ENCODE measurements at places on chromosomes 11 and 22.

GRCh38 chr22:32546496-32546895 lies 71.9 kb downstream of the FBXO7 start:
- no peak for DNase-seq

DNA sequence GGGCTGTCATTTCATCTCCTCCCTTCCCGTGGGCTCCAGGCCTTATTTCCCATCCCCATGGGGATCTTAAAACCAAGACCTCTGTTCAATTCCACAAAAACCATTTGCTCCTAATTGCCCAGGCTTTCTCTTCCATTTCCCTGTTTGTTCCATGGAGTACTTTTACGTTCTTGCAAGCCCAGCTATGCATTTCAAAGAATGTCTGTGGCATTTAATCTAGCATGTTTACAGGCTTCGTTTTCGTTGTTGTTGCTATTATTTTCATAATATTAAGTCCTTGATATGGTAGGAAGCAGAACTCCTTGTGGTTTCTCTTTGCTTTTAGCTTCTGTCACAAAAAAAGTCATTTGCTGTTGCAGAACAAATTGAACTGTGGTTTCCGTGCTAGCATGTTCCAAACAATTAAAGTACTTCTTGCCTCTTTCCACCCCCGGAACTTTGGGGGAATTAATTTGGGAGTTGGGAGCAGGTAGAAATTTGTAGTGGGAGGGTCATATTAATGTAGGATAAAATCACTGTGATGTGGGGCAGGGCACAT lies 68.1 kb upstream of the SLC22A12 start:
- no peak for DNase-seq

GRCh38 chr11:74954199-74954598 lies 5.1 kb downstream of the SPCS2 start:
- DNase-seq: no peak

GRCh38 chr11:32434356-32435151 lies 785 bp downstream of the WT1 start:
- DNase-seq: peak; percentile 21

DNA sequence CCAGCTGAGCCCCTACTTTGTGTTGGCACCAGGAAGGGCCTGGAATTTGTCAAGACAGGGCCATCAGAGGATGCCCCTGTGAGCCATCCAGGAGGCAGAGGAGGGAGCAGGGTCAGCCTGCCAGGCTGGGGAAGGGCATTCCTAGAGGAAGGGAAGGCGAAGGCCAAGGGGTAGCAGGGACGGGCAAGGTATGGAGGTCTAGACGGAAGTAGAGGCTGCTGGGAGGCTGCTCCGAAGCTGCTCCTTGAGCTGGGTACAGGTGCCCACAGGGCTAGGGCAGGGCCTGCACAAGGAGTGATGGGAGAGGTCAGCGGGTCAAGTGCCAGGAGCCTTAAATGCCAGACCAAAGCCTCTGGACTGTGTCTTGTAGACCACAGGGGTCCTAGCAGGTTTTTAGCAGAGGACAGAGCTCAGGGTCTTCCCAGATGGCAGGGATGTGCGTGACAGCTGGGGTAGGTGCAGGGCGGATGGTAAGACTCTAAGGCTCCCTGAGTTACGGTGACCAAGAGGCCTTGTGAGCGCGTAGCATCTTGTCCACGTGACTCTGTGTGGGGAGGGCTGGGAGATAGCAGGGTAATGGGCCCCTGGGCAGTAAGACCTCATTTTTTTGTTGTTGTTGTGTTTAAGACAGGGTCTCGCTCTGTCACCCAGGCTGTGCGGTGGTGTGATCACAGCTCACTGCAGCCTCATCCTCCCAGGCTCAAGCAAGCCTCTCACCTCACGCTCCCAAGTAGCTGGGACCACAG lies 31.7 kb upstream of the CSNK1E start:
- DNase-seq: no peak

- DNase-seq: no peak
Measured at GRCh38 chr11:40095446-40095845, 1364.0 kb downstream of the LRRC4C start.

DNA sequence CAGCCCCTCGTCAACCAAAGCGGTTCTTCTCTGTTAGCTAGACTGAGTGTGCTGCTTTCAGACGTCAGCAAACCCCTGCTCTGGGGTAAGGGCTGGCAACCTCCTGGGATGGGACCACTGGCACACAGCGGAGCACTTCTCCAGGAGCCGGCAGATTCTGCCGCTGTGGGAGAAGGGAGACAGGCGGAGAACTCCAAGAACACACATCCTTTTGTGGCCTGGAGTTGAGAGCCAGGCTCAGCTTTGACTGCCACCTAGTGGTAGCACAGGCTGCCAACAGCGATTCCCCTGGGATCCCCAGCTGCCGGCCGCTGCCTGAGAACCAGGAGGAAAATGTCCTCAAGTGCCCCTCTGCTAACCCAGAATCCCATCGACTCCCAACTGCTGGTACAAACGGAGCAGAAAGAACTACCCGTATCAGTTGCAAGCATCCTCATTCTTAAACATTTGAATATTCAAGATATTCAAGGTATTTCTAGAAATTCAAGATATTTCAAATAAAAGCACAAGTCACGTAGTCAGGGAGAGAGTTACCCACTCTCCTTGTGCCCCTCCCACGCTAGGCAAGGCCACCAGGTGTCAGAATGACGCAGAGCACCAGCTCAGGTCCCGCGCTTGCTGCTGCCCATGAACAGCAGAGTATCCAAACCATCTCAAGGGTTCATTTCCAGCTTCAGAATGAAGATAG lies 4.9 kb downstream of the LTO1 start:
- DNase-seq: peak; percentile 91

DNA sequence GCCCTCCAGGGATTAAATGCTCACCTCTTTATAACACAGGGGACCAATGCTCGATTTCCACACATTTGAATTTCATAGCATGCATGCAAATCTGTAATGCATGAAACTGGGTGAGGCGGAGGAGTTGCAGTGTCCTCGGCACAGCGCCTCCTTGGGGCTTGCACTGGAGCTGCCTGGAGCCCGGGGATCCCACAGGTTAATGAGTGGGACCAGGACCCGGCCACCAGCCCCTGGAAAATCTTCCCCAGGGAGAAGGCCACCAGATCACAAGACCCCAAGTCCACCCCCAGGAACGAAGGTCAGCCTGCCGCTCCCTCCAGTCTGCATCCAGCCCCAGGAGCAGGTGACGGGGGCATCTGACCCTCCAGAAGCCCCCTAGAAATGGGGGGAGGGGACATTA lies 119.1 kb downstream of the MN1 start:
- no peak for DNase-seq

- DNase-seq: no peak
Measured at GRCh38 chr22:19703869-19704268, 10.4 kb upstream of the SEPTIN5 start.

GRCh38 chr11:73990730-73991129 lies 8.1 kb upstream of the UCP2 start:
- DNase-seq: no peak

- DNase-seq: peak; percentile 86
Measured at GRCh38 chr11:13183094-13183825, 94.3 kb upstream of the BMAL1 start.

DNA sequence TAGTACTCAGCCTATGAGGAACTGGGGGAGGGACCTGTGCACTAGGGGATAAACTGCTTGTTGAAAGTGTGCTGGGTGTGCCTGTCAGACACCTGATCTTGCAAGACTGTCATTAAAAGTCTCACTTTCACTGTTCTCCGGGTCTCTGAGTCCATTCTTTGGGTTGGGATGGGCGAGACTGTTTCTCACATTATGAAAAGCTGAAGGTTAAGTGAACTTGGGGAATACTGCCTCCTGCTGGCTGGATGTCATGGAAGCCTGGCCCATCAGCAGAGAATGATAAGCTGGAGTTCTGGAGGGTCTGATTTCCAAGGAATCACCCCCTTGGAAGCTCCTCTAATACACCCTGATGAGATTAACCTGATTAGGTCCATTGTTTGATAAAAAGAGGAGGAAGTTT lies 9.0 kb upstream of the VPREB1 start:
- peak; percentile 33 for DNase-seq

DNA sequence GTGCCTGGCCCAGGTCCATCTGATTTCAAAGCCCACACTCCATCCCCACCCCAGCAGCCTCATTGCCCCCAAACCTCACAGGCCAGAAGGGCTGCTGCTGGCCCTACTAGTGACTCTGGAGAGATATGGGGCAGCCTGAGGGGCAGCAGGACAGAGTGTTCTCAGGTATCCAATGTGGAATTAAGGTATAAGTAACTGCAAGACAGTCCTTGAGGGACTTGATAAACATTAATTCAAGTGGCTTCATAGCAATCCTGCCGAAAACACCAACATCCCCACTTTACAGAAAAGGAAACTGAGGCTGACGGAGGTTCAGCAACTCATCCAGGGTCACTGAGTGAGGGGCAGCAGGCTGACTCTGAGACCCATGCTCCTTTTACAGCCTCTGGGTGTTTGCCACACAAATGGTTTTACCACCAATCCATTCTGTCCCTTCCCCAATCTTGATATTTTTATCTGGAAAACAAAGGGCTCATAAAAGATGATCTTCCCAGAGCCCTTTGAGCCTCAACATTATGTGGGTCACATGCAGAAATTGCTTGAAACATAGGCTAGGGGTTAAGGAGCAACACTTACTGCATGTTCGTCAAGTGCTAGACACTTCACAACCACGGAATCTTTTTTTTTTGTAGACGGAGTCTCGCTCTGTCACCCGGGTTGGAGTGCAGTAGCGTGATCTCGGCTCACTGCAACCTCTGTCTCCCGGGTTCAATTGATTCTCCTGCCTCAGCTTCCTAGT lies 2.3 kb downstream of the NIPSNAP1 start:
- DNase-seq: no peak

GRCh38 chr11:94926271-94926625 lies 47.1 kb downstream of the CWC15 start:
- DNase-seq: no peak

GRCh38 chr11:77027275-77027674 lies 6.9 kb upstream of the B3GNT6 start:
- DNase-seq: peak; percentile 30

GRCh38 chr11:12137938-12138731 lies 27.7 kb downstream of the MICAL2 start:
- peak; percentile 74 for DNase-seq

DNA sequence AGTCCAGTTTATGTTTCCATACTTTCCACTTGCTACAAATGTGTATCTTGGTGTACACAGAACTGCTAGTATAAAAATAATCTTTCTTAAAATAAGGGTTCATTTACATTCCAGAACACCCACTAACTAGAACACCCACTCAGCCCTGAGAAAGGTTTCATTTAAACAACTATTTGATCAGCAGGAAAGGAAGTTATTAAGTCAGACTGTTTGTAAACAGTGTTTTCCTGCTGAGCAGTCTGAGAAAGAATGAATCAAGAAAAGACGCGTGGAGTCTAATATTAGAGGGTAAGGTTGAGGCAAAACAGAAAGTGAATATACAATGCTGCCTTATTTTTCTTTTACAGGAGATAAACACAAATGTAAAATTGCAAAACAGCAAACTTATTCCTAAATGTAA lies 32.7 kb downstream of the NARS2 start:
- no peak for DNase-seq

DNA sequence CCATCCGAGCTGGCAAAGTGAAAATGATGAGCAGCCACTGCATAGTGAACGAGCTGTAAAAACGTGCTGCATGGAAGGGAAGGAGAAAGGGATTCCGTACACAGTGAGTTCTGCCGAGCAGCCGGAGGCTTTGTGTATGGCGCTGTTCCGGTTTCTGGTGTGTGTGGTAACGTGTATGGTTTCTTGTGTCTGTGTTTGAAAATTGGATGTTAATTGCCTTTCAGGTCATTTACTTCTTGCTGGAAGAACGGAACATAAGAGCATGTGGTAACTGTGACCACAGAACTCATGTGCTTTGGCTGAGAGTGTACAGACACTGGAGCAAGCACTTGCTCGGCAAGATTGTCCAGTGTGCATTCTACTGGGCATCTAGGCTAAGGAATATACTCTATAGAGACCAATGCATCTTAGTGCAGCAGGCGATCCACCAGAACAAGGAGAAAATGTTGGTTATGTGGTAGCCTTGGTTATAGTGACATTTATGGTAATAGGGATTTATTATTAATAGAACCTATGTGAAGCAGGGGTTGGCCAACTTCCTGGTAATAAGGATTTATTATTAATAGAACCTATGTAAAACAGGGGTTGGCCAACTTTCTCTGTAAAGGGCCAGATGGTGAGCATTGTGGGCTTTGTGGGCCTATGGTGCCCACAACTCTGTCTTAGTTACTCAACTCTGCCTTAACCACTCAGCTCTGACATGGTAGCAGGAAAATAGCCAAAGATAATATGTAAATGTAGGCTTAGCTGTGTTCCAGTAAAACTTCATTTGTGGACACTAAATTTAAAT lies 49.2 kb downstream of the GRAMD1B start:
- no peak for DNase-seq

- no peak for DNase-seq
Measured at GRCh38 chr22:36206255-36206654, 4.6 kb upstream of the APOL4 start.

DNA sequence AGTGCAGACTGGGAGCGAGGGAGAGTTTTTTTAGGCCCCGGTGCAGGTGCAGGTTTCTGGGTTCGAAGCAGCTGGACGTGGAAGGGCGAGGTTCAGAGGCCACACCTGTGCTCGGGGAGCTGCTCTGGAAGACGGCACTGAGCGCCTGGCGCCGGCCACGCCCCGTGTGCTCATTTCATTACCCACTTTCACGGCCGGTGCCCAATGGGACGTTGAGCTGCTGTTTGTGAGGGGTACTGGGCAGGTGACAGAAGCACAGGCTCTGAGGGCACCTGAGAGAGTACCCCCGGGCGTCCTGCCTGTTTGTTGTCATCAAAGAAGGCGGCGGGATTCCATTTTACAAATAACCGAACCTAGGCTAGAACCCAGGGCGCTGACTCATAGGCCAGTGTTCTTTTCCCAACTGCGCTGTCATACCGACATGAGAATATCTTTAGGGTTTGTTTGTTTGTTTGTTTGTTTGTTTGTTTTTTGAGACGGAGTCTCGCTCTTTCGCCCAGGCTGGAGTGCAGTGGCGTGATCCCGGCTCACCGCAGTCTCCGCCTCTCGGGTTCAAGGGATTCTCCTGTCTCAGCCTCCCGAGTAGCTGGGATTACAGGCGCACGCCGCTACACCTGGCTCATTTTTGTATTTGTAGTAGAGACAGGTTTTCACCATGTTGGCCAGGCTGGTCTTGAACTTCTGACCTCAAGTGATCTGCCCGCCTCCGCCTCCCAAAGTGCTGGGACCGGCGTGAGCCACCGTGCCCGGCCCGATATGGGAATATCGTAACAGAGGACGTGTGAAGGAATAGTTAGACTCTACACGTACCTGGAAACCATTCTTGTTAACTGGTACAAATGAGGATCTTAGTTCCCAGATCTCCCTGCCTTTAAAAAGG lies 16.6 kb upstream of the SPTBN2 start:
- DNase-seq: no peak

GRCh38 chr11:64752175-64752970 lies 7.4 kb downstream of the PYGM start:
- DNase-seq: no peak

Measured in fibroblast of the aortic adventitia (primary cell).